Activated CD8-positive, alpha-beta memory T cell treated with anti-CD3 and anti-CD28 coated beads for 48 hours (primary cell): ENCODE measurements at places on chromosomes 12 and 14.

DNA sequence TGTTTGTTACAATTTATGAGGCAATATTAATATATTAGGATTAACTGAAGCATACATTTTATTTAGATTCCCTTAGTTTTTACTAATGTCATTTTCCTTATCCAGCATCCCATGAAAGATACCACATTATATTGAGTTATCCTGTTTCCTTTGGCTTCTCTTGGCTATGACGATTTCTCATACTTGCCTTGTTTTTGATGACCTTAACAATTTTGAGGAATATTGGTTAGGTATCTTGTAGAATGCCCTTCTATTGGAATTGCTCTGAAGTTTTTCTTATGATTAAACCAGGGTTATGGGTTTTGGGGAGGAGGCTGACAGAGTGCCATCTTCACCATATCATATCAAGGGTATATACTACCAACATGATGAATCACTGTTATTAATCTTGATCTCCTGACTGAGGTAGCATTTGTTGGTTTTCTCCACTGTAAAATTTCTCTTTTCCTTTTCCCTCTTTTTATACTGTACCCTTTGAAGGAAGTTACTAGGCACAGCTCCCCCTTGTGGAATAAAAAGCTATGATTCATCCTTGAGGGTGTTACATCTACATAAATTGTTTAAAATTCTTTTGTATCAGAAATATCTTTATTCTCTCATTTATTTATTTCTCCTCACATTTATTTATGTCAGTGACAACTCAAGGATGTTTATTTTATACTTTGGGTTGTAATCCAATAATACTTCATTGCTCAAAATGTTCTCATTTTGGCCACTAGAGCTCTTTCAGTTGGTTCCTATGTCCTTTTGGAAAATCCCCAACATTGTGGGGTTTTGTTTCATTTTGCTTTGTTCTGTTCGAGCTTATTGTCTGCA, 239.0 kb downstream of the SLC16A7 start:
- DNase-seq: no peak

- no peak for DNase-seq
Observed at GRCh38 chr14:30034152-30034551, 106.5 kb upstream of the PRKD1 start.

DNA sequence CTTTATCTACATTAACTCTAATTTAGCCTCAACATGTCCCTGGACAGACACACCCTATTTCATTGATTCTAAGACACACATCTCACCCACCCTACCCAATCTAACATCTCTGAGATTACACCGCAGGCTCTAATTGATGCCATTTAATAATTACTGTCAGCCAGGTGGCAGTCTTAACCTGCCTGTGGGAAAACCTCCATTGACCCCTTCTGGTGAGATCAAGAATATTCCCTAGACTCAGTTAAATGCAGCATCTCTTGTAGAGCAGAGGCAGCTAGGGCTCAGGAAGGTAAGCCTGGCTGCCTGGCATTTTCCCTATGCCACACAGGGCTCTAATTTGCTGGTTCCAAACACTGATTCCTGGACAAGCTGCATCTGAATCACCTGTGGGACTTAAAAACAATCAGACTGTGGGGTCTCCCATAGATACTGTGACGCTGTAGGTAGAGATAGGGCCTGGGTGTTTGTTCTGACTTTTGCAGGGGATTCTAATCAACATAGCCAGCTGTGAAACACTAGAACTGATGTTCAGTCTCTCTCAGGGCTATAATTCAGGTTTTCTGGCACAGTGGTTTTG, 14.3 kb downstream of the MCRS1 start:
- no peak for DNase-seq

DNA sequence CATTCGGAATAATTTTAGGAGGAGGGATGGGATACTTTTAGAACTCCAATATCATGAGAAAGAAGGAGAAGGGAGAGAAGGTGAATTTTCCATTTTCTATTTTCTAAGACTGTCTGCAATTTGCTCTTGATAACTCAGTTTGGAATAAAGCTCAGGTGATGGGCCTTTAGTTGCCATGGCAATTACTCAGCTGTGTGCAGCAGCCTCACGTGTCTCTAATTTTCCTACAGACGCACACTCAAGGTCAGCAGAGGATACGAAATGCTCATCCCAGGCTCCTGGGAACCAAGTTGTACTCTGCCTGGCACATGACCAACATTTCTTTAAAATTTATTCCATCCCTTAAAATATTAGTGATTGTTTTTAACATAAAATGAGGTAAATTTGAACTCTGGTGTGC, 76.7 kb downstream of the TTC8 start:
- no peak for DNase-seq

GRCh38 chr12:89901906-89902642, 193.4 kb upstream of the ATP2B1 start:
- DNase-seq: no peak

GRCh38 chr12:105030820-105031807, 45.0 kb downstream of the NOPCHAP1 start:
- DNase-seq: no peak

- DNase-seq: no peak
Observed at GRCh38 chr12:29611906-29612305, 114.4 kb upstream of the OVCH1 start.

DNA sequence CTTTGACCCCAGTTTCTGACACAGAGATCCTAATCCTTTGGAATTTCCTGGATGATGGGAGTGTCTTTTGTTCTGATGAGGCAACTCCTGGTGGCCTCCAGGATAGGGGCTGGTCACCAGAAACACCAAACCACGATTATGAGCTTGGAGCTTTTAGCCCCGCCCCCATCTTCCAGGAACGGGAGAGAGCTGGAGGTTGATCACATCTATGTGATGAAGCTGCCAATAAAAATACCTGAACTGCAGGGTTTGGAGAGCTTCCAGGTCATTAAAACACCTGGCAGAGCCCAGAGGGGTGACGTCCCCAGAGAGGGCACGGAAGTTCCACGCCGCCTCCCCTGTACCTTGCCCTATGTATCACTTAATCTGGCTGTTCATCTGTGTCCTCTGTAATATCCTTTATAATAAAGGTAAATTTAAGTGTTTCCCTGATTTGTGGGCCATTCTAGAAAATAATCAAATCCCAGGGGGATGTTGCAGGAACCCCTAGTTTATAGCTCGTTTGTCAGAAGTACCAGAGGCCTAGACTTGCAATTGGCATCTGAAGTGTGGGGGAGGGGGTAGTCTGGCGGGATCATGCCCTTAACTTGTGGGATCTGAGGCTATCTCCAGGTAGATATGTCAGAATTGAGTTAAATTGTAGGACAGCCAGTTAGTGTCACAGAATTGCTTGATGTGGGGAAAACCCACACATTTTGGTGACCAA, 21.2 kb downstream of the APPL2 start:
- no peak for DNase-seq

DNA sequence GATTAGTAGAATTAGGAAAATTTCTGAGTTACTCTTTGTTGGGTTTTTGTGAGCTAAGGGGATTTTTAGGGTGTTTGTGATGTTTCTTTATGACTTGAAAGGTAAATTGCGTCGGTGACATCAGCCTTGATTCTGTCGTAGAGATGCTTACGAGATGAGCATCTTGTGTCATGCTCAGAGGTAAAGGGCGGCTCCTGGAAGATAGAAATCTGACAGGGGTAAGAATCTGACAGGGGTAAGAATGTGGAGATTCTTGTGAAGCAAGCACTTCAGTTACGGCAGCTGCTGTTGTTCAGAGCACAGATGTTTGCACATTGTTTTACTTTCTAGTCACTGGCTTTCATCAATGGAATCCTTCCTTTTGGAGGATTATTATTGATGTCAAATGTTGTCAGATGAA, 22.5 kb downstream of the EML1 start:
- no peak for DNase-seq

DNA sequence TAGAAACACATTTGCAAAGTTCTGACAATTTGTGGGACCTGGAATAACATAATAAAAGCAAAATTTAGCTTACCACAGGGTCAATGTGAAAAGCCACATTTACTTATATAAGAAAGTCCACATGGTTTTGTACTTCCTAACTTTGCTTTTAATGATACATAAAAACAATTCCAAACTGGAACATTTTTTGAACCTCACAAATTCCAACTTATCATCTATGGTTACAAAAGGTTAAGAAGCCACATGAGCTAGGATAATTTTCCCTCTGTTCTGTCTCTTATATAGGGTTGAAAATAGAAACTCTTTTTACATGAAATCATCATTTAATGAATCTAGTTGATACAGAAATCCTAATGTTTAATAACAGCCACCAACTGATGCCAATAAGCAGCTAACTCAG, 8.9 kb upstream of the RERG start:
- DNase-seq: no peak
